ENCODE measurements at places on chromosomes 5 and 9.

DNA sequence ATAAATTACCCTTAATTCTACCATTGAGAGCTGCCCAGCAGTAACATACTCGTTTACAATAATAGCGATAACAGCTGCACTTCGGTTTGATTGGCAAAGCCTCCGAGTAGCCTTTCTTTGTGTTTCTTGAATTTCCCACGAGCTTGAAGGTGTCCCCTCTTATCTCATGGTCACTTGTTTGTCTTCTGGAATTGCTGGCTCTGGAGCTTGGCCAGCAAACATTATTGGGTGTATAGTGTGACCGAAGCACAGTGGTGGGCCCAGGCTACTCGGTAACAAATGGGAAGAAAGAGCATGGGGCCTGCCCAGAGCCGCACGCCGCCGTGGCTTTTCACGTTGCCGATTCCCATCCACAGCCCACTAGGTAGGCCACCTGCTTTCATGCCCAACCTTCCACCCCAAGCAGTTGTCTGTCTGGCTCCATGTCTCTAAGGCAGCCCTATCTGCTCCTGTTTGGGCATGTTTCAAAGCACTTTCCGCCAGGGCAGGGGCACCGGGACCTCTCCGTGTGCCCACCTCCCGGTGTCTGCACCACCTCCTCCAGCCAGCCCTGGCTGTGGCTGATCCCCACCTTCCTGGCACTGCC, 8.7 kb downstream of the STKLD1 start:
- DNase-seq = no peak

- DNase-seq = no peak
These were observed 30.2 kb upstream of the EPB41L4B start for GRCh38 chr9:109351032-109351431.

DNA sequence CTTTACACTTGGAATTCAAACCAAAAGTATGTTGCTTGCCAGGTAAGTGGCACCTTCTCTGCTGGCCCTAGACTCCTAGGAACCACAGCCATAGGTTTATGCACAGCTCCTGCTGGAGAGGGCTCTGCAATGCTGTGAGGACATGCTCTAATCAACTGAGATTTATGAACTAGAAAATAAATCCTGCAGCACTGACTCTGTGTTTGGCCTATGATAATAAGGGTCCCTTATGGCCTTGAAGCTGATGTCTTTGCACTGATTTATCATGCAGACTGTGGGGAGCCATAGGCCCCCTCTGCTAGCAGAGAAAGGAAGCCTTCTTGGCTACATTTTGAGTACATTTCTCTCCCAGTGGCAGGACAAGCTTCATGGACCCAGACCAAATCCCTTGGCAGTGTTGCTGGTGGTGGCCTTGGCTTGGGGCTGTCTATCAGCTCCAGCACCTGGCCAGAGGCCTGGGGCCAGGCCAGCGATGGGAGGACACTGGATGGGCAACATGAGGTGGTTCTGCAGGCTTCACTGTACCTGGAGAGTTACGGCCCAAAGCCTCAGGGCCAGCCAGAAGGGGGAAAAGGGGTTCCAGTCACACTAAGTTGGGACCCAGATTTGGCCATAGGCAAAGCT, 178.0 kb downstream of the SEMA6A start:
- no peak for DNase-seq

DNA sequence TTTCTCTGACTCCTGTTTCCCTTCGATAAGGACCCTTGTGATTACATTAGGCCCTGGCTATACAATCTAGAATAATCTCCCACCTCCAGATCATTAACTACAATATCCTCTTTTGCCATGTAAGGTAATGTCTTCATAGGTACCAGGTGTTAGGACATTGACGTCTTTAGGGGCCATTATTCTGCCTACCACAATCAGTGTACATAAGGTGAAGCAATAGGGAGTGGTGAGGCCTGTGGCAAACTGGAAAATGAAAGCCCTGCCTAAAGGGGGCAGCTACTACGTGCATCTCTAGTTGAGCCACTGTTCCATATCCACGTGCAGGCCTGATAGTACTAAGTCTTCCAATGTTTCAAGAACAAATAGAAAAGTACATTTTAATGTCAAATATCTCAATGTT, 4.8 kb upstream of the ALDH1B1 start:
- no peak for DNase-seq

DNA sequence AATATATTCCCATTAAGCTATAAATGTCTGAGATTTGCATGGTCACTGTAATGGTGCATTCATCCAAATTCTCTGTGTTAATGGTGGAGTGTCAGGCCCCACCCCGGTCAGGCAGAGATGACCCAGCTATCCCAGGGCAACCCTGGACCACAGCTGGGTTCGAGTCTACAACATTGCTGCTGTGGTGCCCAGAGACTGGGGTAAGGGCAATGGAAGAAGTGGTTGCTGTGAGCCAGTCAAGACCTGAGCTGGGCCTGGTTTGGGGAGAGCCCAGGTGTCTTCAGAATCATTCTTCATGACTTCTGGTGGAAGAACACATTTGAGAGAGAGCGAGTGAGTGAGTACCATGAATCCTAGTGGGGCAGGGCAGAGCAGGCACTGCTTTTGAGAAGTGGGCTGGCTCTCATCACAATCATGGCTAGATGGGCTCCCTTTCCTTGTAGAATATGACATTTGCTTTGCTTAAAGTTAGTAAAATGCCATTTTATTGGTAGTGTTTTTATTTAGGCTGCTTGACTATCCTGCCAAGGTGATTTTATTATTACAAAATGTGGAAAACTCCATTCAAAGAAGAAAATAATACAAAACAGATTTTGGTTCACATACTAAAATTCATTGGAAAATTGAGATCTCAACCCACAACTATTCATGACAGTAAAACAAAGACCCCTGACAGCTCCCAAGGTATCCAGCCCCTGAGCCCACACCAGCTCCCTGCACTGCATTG, 125.8 kb upstream of the SLC25A48 start:
- DNase-seq = no peak

DNA sequence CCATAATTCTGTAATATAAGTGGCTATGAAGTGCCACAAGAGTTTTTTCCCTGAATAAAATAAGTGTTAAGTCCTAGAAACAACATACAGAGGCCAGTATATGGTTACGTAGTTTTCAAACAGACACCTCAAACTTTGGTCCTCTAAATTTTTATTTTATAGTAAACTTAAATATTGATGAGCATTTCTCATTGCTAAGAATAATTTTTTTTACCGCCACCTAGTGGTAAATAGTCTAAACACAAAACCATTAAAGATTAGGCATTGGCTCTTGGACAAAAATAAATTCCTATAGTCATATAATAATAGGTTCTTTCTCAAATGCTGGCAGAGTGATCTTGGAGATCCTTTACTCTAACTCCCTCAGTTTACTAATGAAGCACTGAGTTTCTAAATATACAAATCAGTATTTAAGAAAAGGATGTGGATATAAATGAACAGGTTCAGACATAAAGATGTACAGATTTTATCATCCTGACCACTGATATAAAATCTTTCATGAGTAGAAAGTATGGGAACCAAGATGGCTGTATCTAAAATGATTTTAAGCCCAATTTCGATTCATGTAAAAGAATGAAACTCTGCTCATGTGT, 136.2 kb downstream of the FANCC start:
- no peak for DNase-seq

DNA sequence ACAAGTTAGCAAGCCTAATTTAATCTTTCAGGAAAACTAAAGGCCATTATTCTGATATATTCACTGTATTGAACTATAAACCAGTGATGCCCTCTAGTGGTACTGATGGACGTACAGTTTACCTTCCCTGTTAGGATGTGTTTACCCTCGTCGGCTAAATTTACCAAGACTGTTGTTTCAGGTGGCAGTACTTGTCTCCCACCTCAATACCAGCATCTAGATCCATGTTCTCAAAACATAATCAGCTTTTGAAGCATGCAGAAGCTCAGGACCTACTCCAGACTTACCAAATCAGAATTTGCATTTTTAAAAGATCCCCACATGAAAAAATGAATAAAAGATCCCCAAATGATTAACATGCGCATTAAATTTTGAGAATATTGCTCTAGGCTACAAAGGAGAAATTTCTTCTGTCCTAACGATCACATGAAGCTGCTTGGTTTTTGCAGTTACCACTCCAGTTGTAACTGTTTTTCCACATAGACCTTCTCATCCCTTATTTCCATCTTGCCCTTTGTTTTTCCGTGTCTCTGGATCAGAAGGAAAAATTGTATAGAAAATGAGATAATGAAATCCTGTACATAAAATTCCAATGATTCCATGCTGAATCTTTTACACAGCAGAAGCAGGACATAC, 3.2 kb upstream of the BAAT start:
- DNase-seq = peak; percentile 5

- no peak for DNase-seq
These were observed 110.8 kb downstream of the CTNND2 start for GRCh38 chr5:11793396-11793795.

DNA sequence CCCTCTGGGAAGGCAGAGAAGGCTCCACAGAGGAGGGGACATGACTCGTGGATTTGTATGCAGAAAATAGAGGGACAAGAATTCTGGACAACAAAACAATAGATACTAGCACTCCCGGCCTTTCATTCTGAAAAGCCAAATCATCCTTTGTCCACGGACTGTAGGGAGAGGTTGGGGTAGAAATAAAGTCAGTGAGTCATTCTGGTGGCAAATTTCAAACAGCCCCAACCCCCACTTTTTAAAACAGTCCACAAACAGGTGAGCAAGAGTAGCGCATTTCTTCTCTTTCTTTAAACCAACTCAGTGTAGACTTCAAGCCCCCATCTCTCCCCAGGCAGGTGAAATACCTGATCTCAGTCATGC, 56.1 kb downstream of the PTPDC1 start:
- DNase-seq = no peak

DNA sequence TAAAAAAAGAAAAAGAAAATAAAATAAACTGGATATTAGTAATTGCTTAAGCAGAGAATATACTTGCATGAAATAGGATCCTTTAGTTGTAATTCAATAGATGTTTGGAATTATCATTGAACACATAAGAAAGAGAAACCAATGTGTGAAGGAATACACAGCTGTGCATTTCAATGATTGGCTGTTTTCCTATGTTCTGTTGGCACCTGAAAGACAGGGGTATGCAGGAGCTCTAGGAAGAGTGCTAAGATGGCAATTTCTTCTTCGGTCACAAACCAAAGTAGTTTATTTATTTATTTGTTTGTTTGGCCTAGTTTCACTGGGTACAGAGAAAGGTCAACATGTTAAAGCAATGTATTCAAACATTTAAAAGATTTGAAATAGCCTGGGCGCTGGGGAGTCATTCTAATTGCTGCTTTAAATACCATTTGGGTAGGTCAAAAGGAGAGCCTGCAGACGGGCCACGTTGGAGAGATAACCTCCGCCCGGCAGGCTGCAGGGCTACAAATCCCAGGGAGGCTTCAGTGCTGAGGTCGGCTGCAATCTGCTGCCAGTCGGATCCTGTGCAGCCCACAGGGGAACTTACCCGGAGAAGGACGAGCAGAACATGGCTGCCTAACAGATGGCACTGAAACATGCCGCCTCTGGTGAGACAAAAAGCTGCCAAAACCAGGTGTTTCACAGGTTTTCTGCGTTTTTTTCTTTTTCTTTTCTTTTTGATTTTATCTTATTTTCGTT, 154.2 kb upstream of the TYRP1 start:
- DNase-seq = no peak

DNA sequence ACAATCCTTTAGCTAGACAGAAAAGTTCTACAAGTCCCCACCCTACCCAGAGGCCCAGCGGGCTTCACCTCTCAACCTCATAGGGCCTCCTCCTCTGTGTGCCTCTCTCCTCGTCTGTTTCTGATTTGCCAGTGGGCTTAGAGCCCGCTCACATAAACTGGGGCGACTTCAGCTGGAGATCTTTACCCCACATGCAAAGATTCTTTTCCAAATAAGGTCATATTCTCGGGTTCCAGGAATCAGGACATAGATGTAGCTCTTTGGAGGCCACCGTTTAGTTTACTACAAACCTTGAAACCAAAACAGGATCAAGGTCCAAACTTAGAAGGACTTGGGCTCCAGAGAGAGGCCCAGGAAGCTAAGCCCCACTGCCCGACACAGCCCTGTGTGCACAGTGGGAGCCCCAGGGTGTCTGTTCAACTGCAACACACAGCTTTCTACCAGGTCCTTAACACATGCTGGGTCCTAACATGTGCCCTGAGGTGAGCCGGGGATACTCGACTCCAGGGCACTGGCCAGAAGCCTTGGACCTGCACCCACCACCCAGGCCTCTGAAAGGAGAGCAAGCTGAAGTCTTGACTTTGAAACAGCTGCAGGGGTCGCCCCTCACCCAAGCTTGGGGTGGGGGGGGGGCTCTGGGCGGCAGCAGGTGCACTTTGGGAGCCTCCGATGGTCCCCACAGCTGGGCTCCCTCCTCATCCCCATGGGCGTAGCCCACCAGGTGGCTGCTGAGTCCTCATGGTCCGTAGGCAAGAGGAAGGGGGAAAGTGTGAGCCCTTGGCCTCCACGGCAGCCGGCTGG, 26.8 kb upstream of the SLC12A7 start:
- no peak for DNase-seq

- DNase-seq = no peak
These were observed 46.3 kb upstream of the TNFSF15 start for GRCh38 chr9:114852050-114852594.

DNA sequence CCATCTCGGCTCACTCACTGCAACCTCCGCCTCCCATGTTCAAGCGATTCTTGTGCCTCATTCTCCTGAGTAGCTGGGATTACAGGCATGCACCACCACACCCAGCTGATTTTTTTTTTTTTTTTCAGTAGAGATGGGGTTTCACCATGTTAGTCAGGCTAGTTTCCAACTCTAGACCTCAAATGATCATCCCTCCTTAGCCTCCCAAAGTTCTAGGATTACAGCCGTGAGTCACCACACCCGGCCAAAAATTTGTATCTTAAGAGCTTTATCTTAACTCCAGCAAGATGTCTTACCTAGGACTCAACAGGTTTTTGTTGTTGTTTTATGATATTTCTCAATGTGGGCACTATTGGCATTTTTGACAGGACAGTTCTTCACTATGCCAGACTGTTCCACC, 27.9 kb downstream of the LYRM7 start:
- DNase-seq = no peak

DNA sequence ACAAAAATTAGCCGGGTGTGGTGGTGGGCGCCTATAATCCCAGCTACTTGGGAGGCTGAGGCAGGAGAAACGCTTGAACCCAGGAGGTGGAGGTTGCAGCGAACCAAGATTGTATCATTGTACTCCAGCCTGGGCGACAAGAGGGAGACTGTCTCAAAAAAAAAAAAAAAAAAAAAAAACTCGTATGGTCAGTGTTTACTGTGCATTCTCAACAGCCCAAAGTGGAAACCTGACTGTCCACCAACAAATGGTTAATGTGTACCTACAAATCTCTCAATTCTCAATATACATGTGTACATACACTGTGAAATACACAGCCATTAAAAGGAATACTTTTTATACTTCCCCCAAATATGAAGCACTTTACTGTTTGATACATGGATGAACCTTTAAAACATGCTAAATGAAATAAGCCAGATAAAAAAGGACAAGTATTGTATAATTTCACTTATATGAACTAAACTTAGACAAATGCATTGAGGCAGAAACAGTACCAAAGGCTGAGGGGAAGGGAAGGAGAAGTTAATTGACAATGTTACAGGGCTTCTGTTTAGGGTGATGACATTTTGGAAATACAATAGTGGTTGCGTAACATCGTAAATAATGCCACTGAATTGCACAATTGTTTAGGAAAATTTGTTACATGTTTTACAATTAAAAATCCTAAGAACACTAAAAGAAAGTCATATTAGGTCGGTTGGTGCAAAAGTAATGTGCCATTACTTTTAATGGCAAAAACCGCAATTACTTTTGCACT, 16.5 kb downstream of the DNAJA1 start:
- DNase-seq = no peak

GRCh38 chr5:73104326-73104725, 16.0 kb upstream of the TMEM171 start:
- no peak for DNase-seq
